ENCODE measurements at places on chromosomes 4 and X.

DNA sequence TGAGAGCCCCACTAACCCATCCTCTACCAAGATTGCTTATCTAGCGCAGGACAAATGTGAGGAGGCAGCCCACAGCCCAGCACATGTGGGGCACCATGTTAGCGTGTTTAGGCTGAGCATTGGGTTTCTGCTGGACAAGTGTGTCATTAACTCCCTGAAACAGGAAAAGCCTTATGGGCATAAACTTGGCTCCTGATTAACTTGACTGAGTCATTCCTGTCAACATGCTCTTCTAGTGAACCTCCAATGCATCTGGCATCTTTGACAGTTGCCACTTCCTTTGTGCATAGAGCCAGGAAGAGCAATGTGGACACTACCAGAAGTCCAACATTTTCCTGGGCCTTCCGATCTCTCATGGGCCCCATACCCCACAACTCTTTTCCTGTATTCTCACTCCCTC lies 2.5 kb downstream of the SPIN2A start:
- no peak for DNase-seq

DNA sequence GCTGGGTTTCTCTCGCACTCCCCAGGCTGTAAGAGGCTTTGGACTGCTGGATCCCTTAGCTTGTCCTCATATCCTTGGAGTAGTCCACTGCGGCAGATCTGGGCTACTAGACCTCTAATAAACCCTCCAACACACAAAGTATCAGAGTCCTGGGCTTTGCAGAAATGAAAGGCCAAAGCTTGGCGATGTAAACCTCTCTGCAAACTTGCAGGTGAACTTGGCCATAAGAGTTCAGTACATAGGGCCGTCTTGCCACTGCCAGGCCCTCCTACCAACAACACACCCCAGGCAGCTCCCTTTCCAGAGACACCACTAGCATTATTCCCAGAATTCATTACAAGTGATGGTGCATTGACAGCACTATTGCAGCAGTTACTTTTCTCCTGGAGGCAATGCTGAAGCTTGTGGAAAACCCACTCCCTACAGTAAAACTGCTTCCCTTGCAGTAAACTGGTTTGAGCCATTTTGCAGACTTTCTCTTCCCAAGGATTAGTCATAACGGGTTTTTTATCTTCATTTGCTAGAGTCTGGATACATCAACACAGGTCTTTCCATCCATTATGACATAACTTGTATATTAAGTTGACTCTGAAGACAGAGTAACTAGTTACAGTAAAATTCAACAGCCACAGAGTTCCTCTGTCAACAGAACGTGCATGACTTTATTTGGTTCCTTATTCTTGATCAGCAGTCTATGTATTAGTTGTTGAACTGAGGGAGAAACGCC lies 2.4 kb downstream of the ANKRD50 start:
- DNase-seq: no peak

GRCh38 chr4:40099010-40099409 lies 42.4 kb downstream of the N4BP2 start:
- DNase-seq: no peak

DNA sequence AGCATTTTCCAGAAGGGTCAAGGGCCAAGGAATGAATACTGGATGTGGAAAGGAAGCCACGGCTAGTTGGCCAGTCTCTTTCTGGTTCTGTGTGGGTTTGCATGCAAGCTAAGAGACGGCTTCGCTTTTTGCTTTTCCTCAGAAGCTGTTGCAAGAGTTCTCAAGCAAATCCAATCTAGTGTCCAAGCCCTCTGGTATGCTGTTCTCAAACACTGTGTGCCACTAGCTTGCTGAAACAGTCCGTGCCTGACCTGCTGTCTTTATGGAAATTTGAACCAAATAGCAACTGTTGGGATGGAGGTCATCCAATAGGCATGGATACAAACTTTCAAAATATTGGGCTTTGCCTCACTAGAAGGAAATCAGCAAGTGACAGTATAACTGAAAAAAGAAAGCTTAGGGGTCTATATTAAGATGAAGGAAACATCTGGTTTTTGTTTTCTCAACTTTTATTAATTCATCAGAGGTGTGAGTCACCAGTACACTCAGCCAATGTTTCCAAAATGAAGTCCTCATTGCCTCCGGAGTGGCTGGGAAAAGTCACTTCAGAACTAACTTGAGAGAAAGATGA lies 70.5 kb downstream of the SLC9A6 start:
- DNase-seq: no peak

DNA sequence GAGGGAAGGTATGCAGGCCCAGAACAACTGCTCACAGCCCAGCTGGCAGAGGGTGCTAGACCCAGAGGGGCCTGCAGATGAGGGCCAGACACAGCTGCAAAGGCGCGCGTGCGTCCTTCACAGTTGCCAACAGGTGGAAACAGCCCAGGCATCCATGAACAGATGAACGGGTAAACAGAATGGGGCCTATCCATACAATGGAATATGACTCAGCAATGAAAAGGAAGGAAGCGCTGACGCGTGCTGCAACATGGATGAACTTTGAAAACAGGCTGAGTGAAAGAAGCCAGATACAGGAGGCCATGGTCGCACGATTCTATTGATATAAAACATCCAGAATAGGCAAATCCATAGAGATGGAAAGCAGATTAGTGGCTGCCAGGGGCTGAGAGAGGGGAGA lies 83.1 kb upstream of the DDX3X start:
- DNase-seq: no peak

DNA sequence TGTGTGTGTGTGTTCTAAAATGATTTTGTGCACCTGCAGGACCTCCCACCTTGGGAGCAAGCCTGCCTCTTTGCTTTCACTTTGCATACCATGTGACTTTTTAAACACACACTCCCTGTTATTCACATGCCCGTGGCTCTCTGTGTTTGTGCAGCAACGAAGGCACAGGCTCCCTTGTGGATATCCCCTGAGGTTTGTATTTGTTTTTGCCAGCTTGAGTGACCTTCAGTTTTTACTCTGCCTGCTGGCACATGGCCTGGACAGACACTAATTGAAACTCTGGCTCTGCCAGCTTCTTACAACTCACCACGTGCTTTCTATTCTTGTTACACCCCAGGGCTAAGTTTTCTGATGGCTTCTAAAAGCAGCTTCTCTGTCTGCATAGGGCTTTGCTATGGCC lies 885.8 kb downstream of the SH3BGRL start:
- DNase-seq: no peak

DNA sequence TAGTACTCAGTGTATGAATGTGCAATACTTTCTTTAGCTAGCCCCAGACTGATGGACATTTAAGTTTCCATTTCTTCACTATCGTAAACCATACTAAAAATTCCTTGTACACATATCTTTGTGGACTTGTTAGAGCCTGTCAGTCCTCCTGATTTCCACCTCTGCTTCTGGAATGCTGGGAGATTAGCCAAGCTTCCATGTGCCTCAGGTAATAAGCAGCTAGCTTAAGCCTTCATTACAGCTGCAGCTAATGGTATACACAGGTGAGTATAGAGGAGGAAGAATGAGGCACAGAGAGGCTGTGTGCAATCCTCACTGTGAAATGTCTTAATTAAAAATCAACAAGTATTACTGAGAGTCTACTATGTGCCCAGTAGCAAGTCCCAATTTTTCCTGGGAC lies 9.8 kb downstream of the SMIM9 start:
- no peak for DNase-seq

DNA sequence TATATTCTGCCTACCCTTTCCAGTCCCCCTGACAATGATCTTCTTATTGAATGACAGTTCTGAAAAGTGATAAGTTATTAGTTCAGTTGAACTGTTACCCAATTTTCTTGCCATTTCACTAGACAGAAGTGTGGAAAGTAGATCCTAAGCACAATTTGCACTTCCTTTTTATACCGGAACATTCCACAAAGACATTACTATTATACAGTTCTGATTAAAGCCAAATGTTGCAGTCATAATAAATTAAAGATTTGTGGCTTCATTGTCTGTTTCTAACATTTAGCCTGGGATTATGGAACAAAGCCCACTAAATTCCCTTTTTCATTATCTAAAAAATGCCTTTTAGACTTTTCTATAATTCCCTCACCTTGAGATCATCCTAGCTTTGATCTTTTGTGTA lies 13.8 kb downstream of the SH3BGRL start:
- no peak for DNase-seq

DNA sequence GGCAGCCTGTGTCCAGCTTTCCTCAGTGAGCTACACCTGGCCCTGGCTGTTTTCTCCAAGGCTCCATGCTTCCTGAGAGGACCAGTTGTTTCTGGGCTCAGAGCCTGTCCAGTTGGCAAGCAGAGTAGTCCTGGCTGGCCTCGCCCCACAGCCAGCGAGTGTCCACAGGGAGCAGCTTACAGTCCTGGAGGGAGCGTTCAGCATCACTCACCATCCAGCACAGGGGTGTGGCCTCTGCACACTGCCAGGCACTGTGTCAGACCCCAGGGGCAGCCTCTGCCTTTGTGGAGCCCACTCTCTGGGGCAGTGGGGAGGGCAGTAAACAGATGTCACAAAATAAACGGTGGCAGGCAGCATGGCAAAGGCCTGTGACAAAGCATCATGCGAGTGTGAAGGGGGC lies 23.9 kb downstream of the EVC start:
- DNase-seq: no peak

- no peak for DNase-seq
These were observed 705.1 kb downstream of the CENPC start for GRCh38 chr4:66840178-66840577.

GRCh38 chrX:134604701-134605311 lies 53.5 kb downstream of the PLAC1 start:
- DNase-seq: no peak

DNA sequence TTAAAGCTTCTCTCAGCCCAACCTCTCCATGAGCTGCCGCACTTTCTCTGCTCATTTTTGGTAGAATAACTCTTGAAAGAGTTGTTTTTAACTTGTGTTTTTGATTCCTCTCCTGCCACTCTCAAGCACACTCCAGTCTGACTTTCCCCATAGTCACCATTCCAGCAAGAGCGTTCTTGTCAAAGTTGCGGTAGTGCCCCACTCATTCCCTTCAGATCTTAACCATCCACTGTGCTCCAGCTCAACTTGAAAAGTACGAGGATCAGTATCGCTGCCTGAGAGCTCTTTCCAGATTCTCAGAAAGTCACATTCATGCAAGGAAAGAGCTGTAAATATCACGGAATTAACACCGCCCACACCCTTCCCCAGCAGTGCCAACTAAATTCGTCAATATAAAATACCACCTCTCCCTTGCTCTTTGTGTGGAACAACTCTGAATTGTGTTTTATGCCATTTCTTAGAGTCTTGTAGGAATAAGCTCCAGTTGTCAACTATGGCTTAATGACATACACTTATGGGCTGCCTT lies 59.7 kb upstream of the IL15 start:
- no peak for DNase-seq

- DNase-seq: no peak
These were observed 2.1 kb upstream of the SORCS2 start for GRCh38 chr4:7190278-7190594.

GRCh38 chr4:62709618-62710252 lies 1509.6 kb downstream of the ADGRL3 start:
- DNase-seq: no peak

GRCh38 chrX:26925088-26925487 lies 538.1 kb downstream of the PPP4R3C start:
- no peak for DNase-seq

DNA sequence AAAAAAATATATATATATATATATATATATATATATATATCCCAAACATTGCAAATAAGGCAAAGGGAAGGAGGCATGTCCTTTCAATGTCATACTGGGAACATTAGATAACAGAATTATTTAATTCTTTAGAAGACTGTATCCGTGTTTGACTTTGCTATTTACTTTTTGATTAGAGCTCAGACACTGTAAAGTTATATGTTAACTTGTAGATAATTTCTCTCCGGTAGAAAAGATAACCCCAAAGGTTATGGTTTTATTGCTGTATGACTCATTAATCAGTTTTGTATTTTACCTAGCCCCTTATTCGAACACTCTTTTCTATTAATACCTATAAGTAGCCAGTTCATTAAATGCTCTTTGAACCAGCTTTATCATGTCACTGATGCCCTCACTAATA lies 150.6 kb upstream of the DUSP21 start:
- no peak for DNase-seq

GRCh38 chr4:74632634-74633033 lies 161.7 kb downstream of the BTC start:
- DNase-seq: no peak

- DNase-seq: no peak
These were observed 20.7 kb upstream of the CLGN start for GRCh38 chr4:140448162-140448561.

DNA sequence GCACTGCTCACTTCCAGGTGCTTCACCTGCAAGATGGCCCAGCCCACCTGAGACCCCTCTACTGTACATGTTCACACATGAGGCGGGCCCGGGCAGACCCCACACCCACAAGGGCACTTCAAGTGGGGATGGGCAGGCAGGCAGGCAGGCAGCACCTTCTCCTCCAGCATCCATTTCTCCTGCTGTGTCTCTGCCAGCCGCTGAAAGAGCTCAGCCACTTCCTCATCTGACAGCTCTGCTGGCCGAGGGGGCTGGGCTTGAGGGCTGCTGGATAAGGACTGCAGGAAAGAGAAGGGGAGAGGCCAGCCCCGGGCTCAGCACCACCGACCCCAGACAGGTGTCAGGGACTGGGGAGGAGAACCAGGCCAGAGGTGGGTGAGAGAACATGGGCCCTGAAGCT lies 4.4 kb upstream of the KCND1 start:
- no peak for DNase-seq

GRCh38 chr4:159430896-159431295 lies 328.0 kb downstream of the RAPGEF2 start:
- no peak for DNase-seq

- DNase-seq: no peak
These were observed 24.7 kb upstream of the BCOR start for GRCh38 chrX:40122487-40122886.

GRCh38 chrX:20139966-20140365 lies 1.7 kb downstream of the EIF1AX start:
- DNase-seq: no peak

DNA sequence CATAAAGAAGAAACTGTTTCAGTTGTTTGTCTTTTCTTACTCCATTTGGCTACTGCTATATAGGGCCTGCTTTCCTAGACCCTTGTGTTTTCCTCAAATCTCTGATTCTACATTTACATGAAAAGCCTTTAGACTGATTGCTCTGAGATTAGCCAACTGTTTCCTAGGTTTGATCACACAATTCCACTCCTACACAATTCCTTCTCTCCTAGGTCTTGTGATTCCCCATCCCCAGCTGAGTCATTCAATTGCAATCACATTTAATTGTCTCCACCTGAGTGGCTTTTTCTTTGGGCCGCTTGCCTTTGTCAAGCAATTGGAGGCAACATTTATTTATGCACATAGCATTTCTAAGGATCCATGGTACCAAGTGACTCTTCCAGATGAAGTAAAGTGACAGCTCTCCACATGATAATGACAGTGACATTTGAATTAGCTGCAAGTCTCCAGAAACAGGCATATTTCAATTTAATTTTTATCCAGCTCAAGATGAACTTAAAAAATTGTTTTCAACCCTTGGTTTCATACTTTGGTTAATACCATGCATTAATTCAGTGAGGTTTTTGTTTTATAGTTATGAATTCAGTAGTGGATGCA lies 35.8 kb downstream of the ATXN3L start:
- DNase-seq: no peak

GRCh38 chr4:16893141-16893651 lies 5.2 kb downstream of the LDB2 start:
- DNase-seq: no peak

- DNase-seq: no peak
These were observed 3.4 kb upstream of the RRAGB start for GRCh38 chrX:55714161-55714560.

Data from activated CD8-positive, alpha-beta memory T cell treated with anti-CD3 and anti-CD28 coated beads for 4 hours (primary cell).